Thoracic aorta (tissue), 2 donors: ENCODE measurements at places on chromosomes 4 and X.

DNA sequence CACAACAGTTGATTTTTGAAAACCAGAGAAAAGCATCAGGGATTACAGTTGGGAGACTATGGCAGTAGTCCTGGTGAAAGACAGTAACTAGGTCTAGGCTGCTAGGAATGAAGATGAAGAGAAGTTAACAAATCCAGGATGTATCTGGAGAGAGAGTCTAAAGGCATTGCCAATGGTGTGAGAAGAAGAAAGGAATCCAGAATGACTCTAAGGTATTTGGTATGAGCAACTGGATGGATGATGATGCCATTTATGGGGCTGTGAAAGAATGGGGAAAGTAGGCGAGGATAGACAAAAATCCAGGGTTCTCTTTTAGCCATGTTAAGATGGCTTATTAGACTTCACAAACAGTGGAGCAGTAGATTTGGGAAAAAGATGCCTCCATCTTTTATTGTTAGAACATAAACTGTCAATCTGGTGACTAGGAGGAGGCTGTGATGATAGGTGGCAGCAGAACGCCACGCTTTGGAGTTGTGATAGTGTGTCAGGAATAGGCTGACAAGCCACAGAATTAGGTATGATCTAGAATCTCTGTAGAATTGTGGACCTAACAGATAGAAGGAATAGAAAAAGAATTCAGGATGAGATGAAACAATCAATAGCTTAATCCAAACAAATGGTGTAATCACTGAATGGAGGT is 27.3 kb upstream of the JADE1 start:
- no peak for DNase-seq

DNA sequence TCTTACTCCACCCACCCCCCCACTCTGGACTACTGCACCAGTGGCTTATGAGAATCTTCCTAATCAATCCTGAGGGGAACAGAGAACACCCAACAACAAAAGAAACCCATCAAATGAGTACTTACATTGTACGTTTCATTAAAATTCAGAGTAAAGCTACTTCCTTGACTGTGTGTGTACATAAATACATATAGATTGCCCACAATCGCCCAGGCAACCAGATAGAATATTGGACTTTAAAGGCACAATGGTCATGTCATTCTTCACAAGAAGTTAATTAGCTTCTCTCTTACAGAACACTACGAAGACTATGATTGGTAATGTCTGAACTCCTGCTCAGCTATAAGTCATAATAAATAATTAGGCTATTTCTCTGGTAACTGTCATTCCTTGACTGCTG is 12.2 kb upstream of the ATP11C start:
- DNase-seq = no peak

GRCh38 chr4:20809812-20810211 is 109.6 kb downstream of the PACRGL start:
- no peak for DNase-seq

GRCh38 chr4:43481526-43481925 is 589.0 kb downstream of the GRXCR1 start:
- no peak for DNase-seq

- DNase-seq = no peak
Observed at GRCh38 chr4:59966758-59967157, 1233.4 kb upstream of the ADGRL3 start.
